Activated CD4-positive, alpha-beta T cell treated with anti-CD3 and anti-CD28 coated beads, Interleukin-2, amount 50 U/mL, for 16 hours (primary cell): ENCODE measurements at places on chromosomes 1 and 21.

- no peak for DNase-seq
Measured at GRCh38 chr21:45447821-45448220, 42.9 kb downstream of the COL18A1 start.

GRCh38 chr1:50419907-50420677 lies 3.2 kb downstream of the DMRTA2 start:
- no peak for DNase-seq

DNA sequence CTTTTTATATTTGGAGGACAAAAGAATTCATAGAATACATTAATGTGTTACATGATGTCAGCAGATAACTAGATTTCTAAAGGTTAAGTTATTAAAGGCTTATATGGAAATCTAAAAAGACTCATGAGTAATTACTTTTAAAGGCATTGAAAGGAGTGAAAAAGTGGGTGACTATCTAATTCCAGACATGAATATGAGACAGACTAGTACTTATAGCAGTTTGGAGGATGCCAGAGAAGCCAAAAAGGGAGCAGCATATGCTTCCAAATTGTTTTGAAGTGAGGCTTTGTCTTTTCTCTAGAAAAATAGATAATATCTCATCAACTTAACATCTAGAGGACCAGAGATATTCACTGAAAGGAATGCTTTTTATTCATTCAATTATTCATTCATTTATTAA lies 275.5 kb upstream of the CACYBP start:
- DNase-seq: no peak

DNA sequence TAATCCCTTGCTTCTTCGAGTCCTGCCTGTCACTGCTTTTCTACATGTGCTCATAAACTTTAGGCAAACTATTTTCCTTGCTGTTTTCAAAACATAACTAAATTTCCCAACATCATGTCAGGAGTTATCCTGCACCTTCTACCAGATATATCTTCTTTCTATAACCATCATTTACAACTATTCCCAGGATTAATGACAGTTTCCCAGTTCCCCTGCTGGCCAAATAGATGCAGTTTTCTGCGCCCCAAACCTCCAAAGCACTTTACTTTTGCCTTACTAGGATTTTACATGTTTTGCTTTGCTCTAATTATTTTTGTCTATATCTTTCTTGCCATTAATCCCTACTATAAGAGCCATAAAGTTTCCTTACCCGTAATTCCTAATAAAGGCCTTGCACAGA lies 122.5 kb downstream of the GLUL start:
- DNase-seq: no peak

DNA sequence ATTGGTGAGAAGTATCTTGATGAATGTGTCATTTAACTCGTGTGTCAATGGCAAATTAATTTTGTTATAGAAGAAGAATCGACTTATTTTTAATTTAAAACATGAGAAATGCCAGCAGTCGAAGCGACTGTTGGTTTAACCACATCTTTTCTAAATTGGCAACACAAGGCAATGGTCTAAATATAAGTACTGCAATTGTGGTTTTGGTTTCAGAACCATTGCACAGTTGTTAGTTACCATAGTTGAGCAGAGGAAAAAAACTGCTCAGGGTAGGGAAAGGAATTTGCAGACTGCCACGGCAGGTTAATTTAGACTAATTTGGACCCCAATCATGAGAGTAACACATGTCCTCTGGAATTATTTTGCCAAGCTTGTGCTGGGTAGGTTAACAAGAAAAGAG lies 185.6 kb upstream of the RUNX1 start:
- peak; percentile 43 for DNase-seq

GRCh38 chr1:94218332-94218731 lies 19.1 kb downstream of the ARHGAP29 start:
- DNase-seq: no peak

DNA sequence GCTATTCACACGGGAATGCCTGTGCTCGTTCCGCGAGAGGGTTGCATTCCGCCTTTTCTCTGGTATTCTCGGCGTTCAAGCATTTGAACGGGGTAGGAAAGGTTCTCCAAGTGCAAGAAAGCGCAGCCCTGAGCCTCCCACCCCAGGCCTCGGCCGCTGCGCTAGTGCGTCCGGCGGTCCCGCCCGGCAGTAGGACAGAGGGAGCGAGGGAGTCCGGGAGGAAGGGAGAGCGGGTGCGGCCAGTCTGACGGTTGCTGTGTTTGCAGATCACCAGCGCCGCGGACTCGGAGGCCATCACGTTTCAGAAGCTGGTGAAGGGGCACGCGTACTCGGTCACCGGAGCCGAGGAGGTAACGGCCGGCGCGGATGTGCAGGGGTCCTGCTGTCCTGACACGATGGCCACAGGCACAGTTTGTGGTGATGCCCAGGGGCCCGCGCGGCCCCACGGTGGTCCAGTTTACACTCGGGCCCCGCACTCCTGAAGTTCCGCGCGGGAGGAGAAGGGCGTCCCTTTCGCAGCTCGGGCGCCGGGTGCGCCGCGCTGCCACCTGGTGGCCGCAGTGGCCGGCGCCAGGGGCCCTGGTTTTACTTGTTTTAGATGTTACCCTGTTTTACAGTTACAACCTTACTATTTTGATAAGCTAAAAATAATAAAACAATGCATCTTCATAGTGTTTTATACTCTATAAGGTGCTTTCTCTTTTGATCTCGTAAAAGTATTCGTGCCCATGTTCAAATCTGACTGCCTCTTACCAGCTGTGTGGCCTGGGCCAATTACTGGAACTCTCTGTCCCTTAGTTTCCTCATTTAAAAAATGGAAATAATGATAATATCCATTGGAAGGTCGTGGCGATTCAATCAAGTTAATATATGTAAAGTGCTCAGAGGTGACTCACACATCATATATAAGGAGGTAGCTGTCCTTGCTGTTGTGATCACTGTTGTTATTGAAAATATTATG lies 36.7 kb downstream of the CAPN2 start:
- peak; percentile 58 for DNase-seq

- DNase-seq: no peak
Measured at GRCh38 chr1:243236604-243237252, 18.4 kb downstream of the CEP170 start.

GRCh38 chr1:243459059-243459458 lies 203.2 kb downstream of the SDCCAG8 start:
- no peak for DNase-seq

- DNase-seq: no peak
Measured at GRCh38 chr1:189868021-189868420, 609.6 kb downstream of the BRINP3 start.

DNA sequence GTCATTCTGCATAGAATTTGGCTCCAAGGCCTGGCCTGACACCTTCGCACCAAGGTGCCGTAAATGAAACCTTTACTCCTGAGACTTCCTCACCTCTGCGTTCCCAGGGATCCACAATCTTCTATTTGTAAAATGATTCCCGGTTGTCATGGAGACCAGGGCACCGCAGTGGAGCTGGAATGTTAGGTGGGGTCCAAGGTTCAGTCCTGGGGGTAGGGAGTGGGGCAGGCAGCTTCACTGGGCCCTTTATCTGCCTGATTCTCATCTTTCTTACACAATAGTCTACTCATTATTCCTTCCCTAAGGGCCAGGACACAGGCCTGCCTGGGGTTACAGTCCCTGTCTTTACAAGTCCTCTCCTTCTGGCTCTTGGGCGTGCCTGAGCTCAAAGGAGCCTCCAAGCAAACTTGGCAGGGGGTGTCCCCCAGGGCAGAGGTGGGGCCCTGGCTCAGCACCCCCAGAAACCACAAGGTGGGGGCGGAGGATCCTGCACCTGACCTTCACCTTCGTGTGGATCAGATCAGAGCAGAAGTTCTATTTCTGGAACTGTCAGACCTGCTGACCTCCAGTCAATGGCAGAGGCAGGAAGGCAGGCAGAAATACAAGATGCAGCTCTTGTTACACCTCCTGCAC lies 51.1 kb downstream of the RIPK4 start:
- DNase-seq: no peak

- no peak for DNase-seq
Measured at GRCh38 chr21:33075128-33075527, 5.2 kb downstream of the OLIG1 start.

- no peak for DNase-seq
Measured at GRCh38 chr1:246820666-246821065, 96.5 kb downstream of the SCCPDH start.

- no peak for DNase-seq
Measured at GRCh38 chr1:110953031-110953430, 10.7 kb downstream of the LRIF1 start.

DNA sequence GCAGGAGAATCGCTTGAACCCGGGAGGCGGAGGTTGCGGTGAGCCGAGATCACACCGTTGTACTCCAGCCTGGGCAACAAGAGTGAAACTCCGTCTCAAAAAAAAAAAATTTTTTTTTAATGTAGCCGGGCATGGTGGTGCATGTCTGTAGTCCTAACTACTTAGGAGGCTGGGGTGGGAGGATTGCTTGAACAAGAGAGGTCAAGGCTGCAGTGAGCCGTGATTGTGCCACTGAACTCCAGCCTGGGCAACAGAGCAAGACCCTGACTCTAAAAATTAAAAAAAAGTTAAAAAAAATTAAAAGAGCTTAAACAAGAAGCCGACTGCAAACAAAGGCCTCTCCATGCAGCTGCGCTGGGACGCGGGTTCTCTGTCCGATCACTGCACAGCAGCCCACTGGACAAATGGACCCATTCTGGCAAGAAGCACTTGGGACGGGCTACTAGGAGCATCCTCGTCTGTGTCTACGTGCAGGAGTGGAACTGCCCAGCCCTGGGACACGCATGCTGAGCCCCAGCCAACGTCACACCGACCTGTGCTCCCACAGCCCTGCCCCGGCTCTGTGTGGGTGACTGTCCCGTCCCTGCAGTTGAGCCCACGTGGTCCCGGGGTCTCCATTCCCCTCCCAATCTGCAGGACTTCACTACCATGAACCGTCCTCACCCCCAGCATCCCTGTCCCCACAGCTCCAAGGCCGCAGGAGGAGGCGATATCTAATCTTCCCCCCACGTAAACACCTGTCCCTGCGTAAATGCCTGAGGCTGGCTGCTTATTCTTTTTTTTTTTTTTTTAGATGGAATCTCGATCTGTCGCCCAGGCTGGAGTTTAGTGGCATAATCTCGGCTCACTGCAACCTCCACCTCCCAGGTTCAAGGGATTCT lies 12.3 kb downstream of the SLC35E2B start:
- no peak for DNase-seq

DNA sequence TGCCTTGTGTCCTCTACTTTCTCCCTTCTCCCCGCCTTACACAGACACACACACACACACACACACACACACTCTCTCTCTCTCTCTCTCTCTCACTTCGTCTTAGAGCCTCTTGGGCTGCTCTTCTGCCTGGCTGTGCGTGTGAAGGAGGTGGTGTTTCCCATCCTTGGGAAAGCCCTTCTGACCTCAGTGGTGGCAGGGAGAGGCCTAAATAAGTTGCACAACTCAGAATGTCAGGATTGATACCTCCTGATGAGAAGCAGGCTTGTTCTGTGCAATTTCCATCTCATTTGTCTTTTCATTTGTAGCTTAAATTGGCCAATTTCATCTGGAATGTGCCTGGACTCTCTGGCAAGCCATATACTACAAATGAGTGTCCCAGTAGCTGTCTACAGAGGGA lies 25.0 kb downstream of the LRRN2 start:
- no peak for DNase-seq

DNA sequence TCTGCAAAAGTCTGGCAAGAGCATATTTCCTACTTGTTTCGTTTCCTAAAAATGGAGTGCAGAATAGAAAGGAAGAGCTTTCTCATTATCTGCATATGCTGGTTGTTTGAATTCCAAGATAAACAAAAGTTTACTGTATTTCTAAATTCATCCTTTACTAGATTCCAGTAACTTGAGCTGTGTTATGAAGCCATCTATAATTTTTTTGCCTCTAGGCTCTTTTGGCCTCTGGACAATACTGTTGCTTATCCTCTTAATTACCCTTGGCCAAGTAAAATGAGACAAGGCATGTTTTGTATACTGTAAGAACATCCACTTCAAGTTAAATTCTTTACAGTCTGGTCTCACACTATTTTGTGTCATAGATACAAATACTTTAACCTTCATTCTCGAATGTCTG lies 45.6 kb upstream of the HFM1 start:
- DNase-seq: no peak

DNA sequence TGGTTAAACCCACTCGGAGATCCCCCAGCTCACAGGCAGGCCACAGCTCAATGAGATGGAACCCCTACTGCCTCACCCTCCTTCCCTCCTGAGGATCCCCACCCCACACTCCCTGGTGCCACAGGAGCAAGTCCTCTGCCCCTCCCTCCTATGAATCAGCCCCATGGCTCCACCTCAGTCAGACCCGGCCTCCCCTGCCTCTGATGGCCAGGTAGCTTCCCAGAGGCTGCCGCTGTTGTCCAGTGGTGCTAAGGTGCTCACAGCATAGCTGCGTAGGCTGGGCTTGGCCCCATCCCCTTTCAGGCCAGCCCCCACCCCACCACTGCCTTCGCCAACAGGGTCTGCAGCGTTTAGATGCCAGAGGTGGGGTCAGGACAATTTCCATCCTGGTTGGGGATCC lies 98.5 kb upstream of the IGSF21 start:
- DNase-seq: no peak

- DNase-seq: no peak
Measured at GRCh38 chr1:234702342-234703000, 92.5 kb upstream of the IRF2BP2 start.

DNA sequence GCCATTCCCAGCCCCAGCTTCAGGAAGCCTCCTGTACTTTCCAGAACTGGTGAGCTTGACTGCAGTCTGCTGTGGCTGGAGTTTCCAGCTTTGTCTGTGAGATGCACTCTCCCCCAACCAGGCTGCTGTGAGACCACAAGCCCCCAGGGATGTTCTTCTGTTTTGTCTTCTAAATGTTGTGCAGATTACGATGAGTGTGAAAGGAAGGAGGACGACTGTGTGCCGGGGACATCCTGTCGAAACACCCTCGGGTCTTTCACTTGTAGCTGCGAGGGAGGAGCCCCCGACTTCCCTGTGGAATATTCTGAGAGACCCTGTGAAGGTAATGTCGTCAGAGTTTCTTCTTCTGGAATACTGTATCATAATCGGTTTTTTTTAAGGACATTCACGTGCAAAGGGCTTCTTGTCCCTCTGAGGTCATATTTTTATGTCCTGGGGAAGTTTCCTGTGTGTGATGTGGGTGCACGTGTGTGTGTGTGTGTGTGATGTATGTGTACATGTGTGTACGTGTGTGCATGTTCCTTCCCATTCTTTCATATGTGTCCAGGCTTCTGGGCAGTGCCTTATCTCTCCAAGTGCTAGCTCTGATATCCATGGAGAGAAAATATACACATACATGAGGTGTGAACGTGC lies 49.9 kb downstream of the UMODL1 start:
- DNase-seq: no peak

GRCh38 chr1:3644273-3644672 lies 5.6 kb downstream of the WRAP73 start:
- DNase-seq: no peak

- no peak for DNase-seq
Measured at GRCh38 chr21:41761934-41762635, 4.8 kb downstream of the RIPK4 start.

- DNase-seq: no peak
Measured at GRCh38 chr21:42199868-42200463, 19.0 kb upstream of the ABCG1 start.
